ENCODE measurements at places on chromosomes 11 and 22. TPM values are rescaled to one million over a fixed set of nuclear protein-coding genes. Genes with fewer than 3 reads are reported as not detected.

DNA sequence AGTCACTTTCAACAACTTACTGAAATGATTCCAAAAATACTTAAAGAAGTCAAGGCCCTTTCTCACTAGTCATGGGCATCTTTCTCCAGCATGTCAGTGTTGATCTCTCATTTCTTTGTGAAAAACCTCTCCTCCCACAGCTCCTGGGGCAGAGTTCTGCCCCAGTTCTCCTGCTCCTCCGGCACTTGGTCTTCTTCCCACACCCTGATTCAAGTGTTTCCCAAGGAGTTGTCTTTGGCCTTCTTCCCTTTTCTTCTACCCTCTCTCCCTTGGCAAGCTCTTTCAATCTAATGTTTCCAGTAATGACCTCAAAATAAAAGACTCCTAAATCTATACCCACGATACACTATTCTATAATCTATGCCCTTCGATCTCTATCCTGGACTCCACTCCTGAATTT is 42.1 kb upstream of the CCDC34 start:
- no peaks in the 10 kb centered on the region for H3K27me3 ChIP-seq
- no peak overlapping the region for H3K4me3 ChIP-seq
- no peaks in the 10 kb centered on the region for H3K36me3 ChIP-seq
- H3K27ac ChIP-seq: peak overlapping the region; percentile 17

DNA sequence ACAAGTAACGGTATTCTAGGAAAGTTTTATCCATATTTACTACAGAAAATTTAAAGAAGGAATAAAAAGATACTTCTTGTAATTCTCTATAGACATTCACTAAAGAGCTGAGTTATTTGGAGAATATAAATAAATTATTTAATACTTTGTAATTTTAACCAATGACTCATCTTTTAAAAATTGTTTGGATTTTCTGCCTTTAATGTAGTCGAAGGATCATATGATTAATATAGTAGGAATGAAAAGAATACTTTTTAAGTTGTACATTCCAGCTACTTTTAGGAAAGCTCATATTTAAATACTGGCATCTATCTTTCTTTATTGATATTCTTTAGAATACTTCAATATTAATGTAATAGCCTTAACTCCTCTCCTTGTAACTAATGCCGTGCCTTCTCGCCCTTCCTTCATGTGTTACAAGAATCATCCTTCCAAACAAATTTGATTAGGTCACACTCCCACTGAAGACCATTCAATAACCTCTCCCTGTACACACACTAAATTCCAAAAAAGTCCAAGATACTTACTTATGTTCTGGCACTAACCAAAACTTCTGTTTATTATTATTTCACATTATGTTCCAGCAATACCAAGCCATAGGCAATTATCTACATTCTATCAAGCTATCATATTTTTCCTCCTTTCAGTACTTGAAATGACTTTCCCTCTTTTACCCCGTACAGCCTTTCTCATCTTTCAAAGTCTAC is 501.9 kb downstream of the CNTN5 start:
- DNase-seq: no peak
- no peaks in the 10 kb centered on the region for H3K27me3 ChIP-seq
- no peak overlapping the region for H3K4me3 ChIP-seq
- H3K36me3 ChIP-seq: no peaks in the 10 kb centered on the region

- H3K4me1 ChIP-seq: no peaks in the 10 kb centered on the region
- no peak overlapping the region for H3K27ac ChIP-seq
- no peaks in the 10 kb centered on the region for H3K36me3 ChIP-seq
- DNase-seq: no peak
- no peaks in the 10 kb centered on the region for H3K27me3 ChIP-seq
- no peak overlapping the region for H3K4me3 ChIP-seq
Measured at GRCh38 chr11:124446916-124447315, 1.4 kb upstream of the OR8B8 start.

- no peaks in the 10 kb centered on the region for H3K4me1 ChIP-seq
- H3K36me3 ChIP-seq: no peaks in the 10 kb centered on the region
- no peak overlapping the region for H3K27ac ChIP-seq
- no peak overlapping the region for H3K4me3 ChIP-seq
- DNase-seq: no peak
Measured at GRCh38 chr11:124036666-124037065, 4.5 kb downstream of the OR10G7 start.

GRCh38 chr11:111395749-111396148 is 16.7 kb upstream of the POU2AF1 start:
- H3K27ac ChIP-seq: no peak overlapping the region
- peaks cover 3% of the 10 kb centered on the region for H3K27me3 ChIP-seq
- no peak overlapping the region for H3K4me3 ChIP-seq
- DNase-seq: no peak
- no peaks in the 10 kb centered on the region for H3K4me1 ChIP-seq

DNA sequence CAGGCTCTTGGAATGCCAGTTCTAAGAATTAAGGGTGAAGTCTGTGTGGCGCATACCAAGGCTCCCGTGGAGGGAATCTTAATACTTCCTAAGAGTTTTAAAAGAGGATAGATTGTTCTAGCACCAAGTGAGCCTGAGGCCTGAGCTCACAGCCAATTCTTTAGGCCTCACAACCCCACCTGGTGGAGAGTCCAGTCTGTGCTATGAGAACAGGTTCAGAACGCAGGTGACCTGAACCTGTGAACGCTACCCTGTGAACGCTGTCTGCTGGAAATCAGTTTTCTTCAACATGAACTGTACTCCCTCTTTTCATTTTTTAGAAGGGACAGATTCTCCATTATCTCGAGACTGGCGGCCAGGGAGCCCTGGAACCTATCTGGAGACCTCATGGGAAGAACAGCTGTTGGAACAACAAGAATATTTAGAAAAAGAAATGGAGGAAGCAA is 43.2 kb upstream of the DLAT start:
- no peak overlapping the region for H3K27ac ChIP-seq
- H3K36me3 ChIP-seq: peaks cover 32% of the 10 kb centered on the region
- H3K27me3 ChIP-seq: no peaks in the 10 kb centered on the region
- peaks cover 13% of the 10 kb centered on the region for H3K4me1 ChIP-seq
- peak; percentile 88 for DNase-seq
- no peak overlapping the region for H3K4me3 ChIP-seq

- H3K36me3 ChIP-seq: no peaks in the 10 kb centered on the region
- no peak overlapping the region for H3K4me3 ChIP-seq
- no peaks in the 10 kb centered on the region for H3K27me3 ChIP-seq
- no peaks in the 10 kb centered on the region for H3K4me1 ChIP-seq
Measured at GRCh38 chr11:69567951-69568808, 72.8 kb upstream of the CCND1 start.

- DNase-seq: no peak
- no peak overlapping the region for H3K27ac ChIP-seq
- H3K27me3 ChIP-seq: no peaks in the 10 kb centered on the region
- no peaks in the 10 kb centered on the region for H3K36me3 ChIP-seq
Measured at GRCh38 chr11:132082566-132082965, 712.2 kb downstream of the NTM start.

- H3K36me3 ChIP-seq: no peaks in the 10 kb centered on the region
- peak overlapping the region; percentile 85 for H3K27ac ChIP-seq
- no peak overlapping the region for H3K4me3 ChIP-seq
Measured at GRCh38 chr22:27113211-27113635, 455.8 kb downstream of the MIAT start.

GRCh38 chr11:117826190-117826570 is 1.6 kb upstream of the FXYD2 start:
- no peak for DNase-seq
- no peak overlapping the region for H3K4me3 ChIP-seq
- peaks cover 19% of the 10 kb centered on the region for H3K27me3 ChIP-seq
- H3K36me3 ChIP-seq: no peaks in the 10 kb centered on the region
- H3K4me1 ChIP-seq: no peaks in the 10 kb centered on the region

GRCh38 chr11:130403271-130403804 is 25.1 kb downstream of the ADAMTS8 start:
- H3K27me3 ChIP-seq: no peaks in the 10 kb centered on the region
- no peaks in the 10 kb centered on the region for H3K36me3 ChIP-seq
- peak overlapping the region; percentile 5 for H3K4me3 ChIP-seq

DNA sequence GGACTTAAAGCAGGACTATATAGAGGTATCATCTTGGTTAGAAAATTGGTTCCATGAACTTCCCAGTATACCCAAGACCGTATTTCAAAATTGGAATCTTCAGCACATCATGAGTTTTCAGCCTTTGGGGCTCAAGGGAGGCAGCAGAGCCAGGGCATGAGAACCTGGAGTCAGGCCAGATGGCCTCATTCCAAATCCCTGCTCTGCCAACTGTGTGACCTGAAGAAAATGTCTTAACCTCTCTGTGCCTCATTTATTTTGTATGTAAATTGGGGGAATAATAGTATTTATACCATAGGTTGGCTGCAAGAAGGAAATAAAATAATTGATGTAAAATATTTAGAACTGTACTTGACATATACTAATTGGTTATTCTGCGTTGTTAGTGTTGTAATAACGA is 987.6 kb downstream of the TBC1D22A start:
- no peaks in the 10 kb centered on the region for H3K4me1 ChIP-seq
- no peak overlapping the region for H3K4me3 ChIP-seq
- H3K36me3 ChIP-seq: no peaks in the 10 kb centered on the region
- no peak for DNase-seq
- H3K27me3 ChIP-seq: no peaks in the 10 kb centered on the region

GRCh38 chr11:76723142-76723541 is 52.6 kb upstream of the LRRC32 start:
- no peak overlapping the region for H3K27ac ChIP-seq
- no peaks in the 10 kb centered on the region for H3K4me1 ChIP-seq
- DNase-seq: no peak
- H3K36me3 ChIP-seq: no peaks in the 10 kb centered on the region

GRCh38 chr11:45219411-45219810 is 66.7 kb downstream of the SYT13 start:
- no peak overlapping the region for H3K27ac ChIP-seq
- no peaks in the 10 kb centered on the region for H3K36me3 ChIP-seq
- no peak overlapping the region for H3K4me3 ChIP-seq
- no peak for DNase-seq
- no peaks in the 10 kb centered on the region for H3K27me3 ChIP-seq
- H3K4me1 ChIP-seq: no peaks in the 10 kb centered on the region

DNA sequence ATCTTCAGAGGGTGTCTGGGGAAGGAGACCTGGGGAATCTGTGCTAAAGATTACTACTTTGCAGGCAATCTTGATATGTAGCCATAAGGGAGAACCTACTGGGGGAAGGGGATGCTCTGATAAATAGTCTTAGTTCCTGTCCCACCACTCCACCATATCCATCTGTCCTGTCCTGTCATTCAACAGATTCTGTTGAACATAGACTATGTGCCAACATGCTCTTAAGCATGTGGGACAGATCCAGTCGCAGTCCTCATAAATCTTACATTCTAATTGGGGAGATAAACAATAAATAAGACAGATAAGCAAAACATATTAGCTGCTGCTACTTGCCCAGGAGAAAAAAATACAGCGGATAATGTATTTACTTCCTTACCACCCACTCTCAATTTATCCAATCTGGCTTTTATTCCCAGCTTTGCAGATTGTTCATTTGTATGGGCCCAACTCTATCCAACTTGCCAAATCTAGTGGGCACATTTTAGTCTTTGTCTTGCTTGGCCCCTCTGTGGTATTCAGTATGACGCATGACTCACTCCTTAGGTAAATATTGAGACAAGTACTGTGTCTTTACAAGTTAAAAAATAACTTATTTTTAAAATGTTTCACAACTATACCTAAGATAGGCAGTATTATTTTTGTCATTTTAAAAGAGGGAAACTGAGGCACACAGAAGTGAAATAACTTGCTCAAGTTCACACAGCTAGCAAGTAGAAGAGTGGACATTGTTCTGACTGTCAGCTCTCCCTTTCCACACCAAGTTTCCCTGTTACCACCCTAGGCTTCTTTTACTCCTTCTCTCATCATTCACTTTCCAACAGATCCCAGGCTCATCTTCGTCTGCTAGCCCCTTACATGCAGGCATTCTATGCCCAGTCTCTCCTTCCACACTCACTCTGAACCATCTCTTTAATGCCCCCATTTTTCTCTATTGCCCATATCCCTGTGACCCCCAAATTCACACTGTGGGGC is 133.6 kb upstream of the SESN3 start:
- no peaks in the 10 kb centered on the region for H3K27me3 ChIP-seq
- peaks cover 15% of the 10 kb centered on the region for H3K4me1 ChIP-seq
- no peak overlapping the region for H3K4me3 ChIP-seq
- H3K27ac ChIP-seq: no peak overlapping the region
- no peaks in the 10 kb centered on the region for H3K36me3 ChIP-seq
- peak; percentile 32 for DNase-seq

- no peak overlapping the region for H3K27ac ChIP-seq
- H3K4me3 ChIP-seq: no peak overlapping the region
- no peak for DNase-seq
- no peaks in the 10 kb centered on the region for H3K4me1 ChIP-seq
Measured at GRCh38 chr11:99432677-99433076, 411.9 kb downstream of the CNTN5 start.

- H3K27ac ChIP-seq: no peak overlapping the region
- H3K4me3 ChIP-seq: no peak overlapping the region
- no peak for DNase-seq
- no peaks in the 10 kb centered on the region for H3K36me3 ChIP-seq
Measured at GRCh38 chr11:66782726-66783125, 53.7 kb upstream of the SPTBN2 start.

GRCh38 chr22:27879923-27880322 is 39.1 kb downstream of the PITPNB start:
- peaks cover 15% of the 10 kb centered on the region for H3K36me3 ChIP-seq
- H3K4me3 ChIP-seq: no peak overlapping the region
- H3K4me1 ChIP-seq: peaks cover 35% of the 10 kb centered on the region
- no peaks in the 10 kb centered on the region for H3K27me3 ChIP-seq
- no peak for DNase-seq

- peaks cover 26% of the 10 kb centered on the region for H3K36me3 ChIP-seq
- DNase-seq: no peak
- no peak overlapping the region for H3K27ac ChIP-seq
- no peaks in the 10 kb centered on the region for H3K27me3 ChIP-seq
- H3K4me1 ChIP-seq: no peaks in the 10 kb centered on the region
Measured at GRCh38 chr22:31282748-31283468, 9.4 kb downstream of the PIK3IP1 start.

DNA sequence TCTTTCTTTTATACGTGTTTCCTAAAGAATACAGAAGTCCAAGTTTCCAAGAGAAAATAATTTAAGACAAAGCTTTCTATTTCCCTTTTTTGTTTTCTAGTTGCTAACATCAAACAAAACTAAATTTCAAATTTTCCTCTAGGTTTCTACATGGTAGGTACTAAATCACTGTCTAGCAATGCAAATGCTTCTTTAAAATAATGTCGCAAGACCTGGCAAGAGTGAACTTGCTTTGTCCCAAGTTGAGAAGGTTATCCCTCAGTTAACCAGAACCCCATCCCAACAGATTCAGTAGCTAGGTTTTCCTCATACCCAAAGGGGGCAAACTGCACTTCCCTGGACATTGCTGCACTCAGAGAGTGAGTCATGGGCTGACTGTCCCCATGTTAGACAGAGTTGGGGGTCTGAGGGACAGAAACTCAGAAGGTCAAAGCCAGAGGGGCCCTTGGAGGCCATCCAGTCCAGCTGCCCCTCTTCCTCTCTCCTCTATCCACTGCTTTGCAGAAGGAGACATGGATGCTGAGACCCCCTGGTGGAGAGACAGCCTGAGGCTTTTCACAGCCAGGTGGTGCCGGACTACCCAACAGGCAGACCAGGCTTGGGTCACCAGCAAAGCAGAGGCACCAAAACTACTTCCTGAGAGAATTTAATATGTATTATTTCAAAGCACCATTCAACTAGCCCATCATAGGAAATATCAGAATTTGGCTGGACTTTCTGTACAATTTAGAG is 23.1 kb downstream of the OR2AT4 start:
- no peaks in the 10 kb centered on the region for H3K36me3 ChIP-seq
- peaks cover 11% of the 10 kb centered on the region for H3K4me1 ChIP-seq
- peaks cover 33% of the 10 kb centered on the region for H3K27me3 ChIP-seq
- no peak for DNase-seq

The POU2AF1 gene
- total RNA-seq: not detected

The GLYATL1 gene
- not detected for total RNA-seq

The BIK gene
- not detected for total RNA-seq

The TRIM51 gene
- not detected for total RNA-seq

The HIC2 gene
- 2.1 TPM for total RNA-seq

The OR51B4 gene
- total RNA-seq: not detected

The FBXO7 gene
- total RNA-seq: 80.0 TPM
